ENCODE measurements at places on chromosomes 16 and 17.

GRCh38 chr17:44976206-44976605 is 8.1 kb upstream of the C1QL1 start:
- DNase-seq: no peak

GRCh38 chr17:75688209-75688825 is 21.2 kb downstream of the SAP30BP start:
- no peak for DNase-seq

DNA sequence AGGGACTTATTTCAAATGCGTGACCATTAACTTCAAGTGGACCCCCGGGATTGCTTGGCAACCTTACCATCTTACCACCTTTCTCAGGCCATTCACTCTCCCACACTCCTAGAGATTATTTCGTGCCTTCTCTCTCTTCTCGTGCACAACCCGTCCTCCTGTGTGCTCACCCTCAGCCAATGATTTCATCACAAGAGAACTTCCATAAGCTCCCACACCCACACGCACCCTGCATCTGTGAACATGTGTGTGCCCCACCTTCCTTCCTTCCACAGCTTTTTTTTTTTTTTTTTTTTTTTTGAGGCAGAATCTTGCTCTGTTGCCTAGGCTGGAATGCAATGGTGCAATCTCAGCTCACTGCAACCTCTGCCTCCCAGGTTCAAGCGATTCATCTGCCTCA is 27.4 kb upstream of the CDH3 start:
- DNase-seq: no peak

DNA sequence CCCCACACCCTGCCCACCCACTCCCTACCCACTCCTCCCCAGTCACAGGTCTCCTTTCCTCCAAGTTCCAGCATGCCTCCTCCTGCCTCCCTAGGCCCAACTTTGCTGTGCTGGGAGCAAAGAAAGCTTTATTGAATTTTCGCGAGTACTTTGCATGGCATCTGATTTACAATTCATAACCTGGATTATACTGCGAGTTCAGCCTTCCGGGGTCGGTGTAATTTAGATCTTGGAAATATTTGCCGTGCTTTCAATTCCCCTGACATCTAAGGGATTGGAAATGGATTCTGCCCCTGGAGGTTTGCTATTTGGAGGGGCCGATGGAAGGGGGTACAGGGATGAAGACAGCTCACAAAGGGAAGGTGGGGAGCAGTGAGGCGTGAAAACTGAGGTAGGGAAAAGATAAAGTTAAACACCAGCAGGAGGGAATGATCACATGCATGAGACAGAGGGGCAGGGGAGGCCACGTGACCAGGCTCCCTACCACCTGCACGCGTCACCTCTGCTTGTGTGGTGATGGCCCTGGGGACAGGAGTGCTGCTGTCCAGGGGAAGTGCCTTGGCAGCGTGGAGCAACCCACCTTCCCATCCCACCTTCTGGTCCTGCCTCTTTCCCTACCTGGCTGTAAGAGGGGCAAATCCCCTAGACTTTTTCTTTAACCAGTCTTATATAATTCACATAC is 132.3 kb upstream of the RPL38 start:
- no peak for DNase-seq

- no peak for DNase-seq
Measured at GRCh38 chr17:40485851-40486521, 15.4 kb downstream of the TNS4 start.

GRCh38 chr17:10477701-10478100 is 8.3 kb upstream of the MYH4 start:
- DNase-seq: no peak

GRCh38 chr17:61496174-61496956 is 44.1 kb downstream of the TBX4 start:
- no peak for DNase-seq

DNA sequence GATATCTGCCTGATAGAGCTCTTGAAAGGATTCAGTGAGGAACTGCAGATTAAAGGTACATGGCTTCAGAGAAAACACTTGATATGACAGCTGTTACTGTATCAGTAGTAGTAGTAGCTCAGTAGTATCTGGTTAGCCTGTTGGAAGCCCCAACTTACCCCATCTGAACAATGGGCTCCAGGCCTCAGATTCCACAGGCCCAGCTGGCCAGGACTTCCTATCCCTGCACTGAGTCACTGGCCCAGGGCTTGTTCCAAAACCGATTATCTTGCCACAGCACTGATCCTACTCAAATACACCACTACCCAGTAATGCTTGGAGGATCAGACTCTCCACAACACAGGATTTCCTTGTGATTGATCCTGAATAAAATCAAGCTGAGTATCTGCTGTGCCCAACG is 32.6 kb downstream of the DCUN1D3 start:
- no peak for DNase-seq

DNA sequence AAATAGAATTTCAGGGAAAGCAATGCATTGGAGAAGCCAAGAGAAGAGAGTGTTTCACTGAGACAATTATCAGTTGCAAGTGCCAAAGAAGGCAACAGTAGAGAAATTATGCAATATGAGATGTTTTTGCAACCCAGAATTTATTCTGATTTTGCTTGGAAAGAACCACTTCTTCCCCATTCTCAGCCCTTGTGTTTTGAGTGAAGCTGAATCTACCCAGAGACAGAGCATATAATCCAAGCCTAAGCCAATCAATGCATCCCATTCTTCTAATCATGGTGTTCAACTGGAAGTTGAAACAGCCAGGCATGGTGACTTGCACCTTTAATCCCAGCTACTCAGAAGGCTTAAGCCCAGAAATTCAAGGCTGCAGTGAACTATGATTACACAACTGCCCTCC is 6.9 kb upstream of the SCNN1G start:
- DNase-seq: no peak

DNA sequence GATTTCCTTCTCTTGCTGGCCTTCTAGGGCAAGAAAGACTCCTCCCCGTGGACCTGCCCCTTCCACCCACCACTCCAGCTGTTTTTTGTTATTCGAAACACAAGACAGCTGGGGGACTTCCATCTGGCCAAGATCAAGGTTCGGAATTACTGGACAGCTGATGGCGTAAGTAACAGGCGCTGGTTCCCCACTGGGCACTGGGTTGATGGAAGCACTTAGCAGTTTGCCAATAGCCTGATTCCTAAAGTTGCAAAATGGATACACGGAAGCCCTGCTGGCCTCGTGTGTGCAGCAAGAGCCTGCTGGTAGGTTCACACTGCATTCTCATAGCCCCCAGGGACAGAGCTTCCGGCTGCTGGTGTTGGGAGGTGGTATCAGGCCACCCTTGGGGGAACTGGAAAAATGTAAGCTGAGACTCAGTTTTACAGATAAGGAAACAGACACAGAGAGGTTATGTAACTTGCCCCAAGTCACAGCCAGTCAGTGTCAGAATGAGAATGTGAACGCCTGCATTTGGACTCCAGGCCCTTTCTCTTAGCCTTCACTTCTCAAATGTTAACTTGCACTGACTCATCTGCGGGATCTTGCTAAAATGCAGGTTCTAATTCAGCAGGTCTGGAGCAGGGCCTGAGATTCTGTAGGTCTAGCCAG is 171.7 kb downstream of the KATNIP start:
- DNase-seq: no peak

DNA sequence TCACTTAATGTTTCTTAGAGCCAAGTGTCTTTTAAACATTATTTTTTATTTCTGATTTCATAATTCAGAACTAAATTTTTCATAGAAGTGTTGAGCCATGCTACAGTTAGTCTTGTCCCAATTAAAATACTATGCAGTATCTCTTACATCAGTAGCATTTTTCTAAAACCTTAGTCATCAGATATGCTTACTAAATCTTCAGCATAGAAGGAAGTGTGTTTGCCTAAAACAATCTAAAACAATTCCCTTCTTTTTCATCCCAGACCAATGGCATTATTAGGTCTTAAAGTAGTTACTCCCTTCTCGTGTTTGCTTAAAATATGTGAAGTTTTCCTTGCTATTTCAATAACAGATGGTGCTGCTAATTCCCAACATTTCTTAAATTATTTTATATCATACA is 13.6 kb upstream of the BCAS3 start:
- DNase-seq: no peak

DNA sequence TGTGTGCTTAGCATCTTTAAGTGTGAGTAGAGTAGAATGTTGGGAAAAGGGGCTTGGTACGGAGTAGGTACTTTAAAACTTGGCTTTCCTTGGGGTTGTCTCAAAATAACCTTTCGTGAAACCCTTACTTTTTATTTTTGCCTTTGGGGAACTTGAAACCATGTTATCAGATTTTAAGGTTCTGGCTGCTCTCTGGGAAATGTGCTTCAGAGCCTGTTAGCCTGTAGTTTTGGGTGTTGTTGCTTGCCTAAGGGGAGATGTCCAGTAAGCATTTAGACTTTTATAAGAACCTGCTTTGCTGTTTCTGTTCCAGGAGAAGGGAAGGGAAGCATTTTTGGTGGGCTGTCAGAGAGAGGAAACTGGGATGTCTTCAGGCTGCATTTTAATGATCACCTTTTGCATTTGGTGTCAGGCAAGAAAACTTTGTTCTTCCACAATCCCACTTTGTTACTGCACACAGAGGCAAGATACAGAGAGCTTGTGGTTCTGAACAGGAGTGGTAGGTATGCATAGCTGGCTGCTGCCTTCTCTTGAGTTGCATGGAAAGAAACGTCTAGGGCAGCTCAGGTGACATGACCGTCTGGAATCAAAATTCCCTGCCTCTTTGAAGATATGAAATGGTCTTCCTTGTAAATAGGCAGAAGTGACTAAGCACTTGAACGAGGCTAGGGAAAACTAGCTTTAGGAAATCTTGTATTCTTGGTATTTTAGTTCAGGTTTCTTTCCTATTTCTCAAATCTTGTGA is 1.7 kb downstream of the RABEP1 start:
- DNase-seq: no peak

- DNase-seq: no peak
Measured at GRCh38 chr17:11948789-11949188, 48.5 kb downstream of the ZNF18 start.

- DNase-seq: no peak
Measured at GRCh38 chr17:39688475-39688835, 598 bp upstream of the PGAP3 start.

- DNase-seq: no peak
Measured at GRCh38 chr16:88058817-88059216, 107.6 kb downstream of the BANP start.

GRCh38 chr17:1100382-1100781 is 79.4 kb downstream of the ABR start:
- no peak for DNase-seq

DNA sequence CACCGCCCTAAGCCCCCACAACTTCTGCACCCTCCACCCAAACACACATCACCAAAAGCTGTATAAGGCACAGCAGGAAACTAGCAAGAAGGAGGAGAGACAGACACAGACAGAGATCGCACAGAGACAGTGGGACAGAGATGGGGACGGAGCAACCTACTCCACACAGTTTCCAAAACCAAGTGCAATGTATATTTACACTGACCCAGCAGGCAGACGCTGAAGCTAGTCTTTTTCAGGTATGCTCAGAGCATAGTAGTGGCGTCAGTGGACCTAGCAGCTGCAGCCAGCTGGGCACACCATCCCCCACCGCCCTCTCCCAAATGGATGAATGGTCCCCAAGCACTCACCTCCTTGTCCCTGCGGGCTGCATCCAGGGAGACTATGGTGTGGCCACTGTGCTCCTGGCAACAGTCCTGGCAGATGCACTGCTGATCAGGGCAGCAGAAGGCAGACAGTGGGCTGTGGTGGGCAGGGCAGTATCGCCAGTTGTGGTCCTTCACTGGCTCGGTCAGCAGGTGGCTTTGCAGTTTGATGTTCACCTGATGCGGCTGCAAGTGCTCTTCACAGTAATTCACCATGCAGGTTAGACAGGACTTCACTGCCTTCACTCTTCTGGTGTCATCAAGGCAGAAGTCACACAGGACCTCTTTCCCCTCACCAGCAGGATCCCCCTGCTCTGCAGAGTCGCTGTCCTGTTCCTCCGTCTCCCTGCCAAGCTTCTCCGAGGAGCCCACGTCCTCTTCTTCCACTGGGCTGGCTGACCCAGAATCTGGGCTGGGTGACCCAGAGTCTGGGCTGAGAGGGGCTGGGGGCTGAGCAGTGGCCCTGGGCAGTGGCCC is 31.5 kb upstream of the FBXW10B start:
- no peak for DNase-seq

DNA sequence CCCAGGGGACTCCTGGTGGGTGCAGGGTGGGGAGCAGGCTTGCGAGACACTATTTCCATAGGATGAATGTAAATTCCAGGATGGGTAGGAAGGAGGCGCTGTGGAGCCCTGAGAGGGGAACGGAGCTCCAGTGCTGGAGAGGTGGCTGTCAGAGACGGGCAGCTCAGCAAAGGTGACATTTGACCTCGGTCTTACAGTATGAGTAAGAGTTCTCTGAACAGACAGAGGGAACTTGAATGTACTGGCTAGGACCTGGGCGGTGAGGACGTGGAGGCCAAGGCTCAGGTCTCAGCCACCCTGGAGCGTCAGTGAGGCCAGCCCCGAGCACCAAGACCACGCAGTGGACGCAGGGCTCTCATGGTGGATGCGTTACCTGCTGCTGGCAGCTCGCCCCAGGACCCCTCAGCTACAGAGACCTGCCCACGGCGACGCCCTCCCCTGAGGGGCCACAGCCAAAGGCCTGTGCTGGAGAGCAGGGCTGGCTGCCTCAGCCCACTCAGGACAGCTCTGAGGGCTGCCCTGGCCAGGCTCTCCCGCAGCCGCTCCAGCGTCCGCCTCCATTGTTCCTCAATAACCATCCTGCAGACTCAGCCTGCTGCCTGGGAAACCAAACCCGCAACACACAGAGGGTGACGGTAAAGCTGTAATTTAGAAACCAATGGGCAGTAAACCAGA is 65.9 kb upstream of the TNRC6C start:
- DNase-seq: no peak

DNA sequence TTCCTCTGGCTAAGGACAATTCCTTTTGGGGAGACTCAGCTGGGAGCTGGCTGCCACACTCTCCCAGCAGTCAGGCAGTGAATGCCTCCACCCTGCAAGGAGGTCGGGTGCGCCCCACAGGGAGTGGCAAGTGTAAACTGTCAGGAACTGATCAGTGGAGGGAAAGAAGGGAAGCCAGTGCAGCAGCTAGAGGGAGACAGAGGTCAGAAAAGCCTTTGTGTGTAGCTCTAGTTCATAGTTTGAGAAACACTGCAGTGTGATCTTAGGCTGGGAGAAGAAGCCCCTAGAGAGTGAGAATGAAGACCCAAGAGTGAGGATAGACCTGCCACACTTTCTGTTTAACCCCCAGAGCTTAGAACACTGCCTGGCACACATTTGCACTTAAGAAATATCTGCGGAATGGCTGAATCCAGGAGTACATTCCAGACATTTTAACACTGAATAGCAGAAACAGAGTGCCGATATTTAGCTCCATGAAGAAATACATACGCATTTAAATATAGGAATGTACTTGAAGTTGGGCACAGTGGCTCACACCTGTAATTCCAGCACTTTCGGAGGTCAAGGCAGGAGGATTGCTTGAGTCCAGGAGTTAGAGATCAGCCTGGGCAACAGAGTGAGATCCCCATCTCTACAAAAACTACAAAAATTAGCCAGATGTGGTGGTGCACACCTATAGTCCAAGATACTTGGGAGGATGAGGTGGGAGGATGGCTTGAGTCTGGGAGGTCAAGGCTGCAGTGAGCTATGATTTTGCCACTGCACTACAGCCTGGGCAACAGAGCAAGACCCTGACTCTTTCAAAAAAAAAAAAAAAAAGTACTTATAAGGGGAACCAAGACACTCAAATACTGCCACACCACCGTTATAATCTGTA is 11.1 kb upstream of the SLC5A11 start:
- no peak for DNase-seq

- no peak for DNase-seq
Measured at GRCh38 chr17:34990921-34991365, 10.6 kb downstream of the LIG3 start.

- DNase-seq: no peak
Measured at GRCh38 chr17:5846001-5846400, 224.2 kb upstream of the WSCD1 start.

Measured in CMK (cell line).